ENCODE measurements at places on chromosomes 12 and 14.
A peak's percentile ranks its signal among the peaks of the same experiment; 100 is the strongest.

DNA sequence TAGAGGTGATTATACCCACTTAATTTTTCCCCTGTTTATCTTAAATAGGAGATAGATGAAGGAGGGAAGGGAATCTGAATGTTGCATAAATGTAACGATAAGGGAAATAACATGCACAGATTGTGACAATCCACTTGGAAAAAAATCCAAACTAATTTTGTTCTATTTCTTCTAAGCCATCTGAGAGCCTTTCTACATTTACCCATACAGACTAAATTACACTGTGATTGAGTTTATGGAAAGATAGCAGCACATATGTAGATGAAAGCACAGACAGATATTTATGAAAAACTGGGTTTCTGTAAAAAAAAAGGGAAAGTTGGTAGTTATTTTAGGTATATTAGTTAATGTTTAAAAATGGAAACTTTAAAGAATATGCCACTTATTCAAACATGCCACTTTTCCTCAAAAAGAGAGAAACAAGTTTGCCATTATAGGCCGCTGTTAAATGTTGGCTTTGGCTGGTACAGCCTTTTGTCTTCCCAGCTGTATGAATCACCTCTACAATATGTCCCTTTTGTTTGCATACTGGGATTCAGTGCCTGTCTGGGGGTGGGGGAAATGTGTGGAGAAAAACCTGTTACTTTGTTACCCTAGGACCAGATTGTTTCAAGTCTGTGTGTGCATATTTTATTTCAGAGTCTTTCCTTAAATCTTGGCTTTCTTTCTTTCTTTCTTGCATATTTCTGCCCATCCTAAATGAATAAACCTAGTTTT is 470.2 kb upstream of the LMO3 start:
- DNase-seq = no peak

DNA sequence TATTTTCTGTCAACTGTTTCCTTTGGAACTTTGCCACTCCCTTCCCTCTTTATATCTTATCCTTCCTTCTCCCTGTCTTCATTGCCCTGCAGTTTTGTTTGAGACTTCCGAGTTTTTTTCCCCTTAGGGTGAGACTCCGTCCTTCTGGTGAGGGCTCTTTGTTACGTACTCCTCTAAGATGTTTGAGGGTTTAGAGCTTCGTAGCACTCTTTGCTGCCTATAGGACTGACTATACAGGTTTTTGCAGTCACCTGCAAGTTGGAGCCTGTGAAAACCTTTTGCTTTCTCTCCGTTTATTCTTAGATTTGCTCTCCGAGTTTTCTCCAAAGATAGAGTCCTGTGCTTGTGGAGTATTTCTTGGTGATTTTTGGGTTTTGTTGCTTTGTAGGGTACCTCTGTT is 41.7 kb upstream of the MYRFL start:
- no peak for DNase-seq

DNA sequence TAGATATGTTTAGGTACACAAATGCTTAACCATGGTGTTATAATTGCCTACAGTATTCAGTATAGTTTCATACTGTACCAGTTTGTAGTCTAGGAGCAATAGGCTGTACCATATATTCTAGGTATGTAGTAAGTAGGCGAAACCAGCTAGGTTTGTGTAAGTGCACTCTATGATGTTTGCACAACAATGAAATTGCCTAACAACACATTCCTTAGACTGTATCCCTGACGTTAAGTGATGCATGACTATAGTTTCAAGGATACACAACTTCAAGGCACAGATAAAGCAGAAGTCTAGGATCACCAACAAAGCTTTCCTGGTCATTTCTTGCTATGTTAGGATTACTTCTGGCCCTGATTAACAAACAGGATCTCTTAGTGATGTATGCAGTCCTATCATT is 135.1 kb downstream of the SLC38A1 start:
- DNase-seq = no peak

DNA sequence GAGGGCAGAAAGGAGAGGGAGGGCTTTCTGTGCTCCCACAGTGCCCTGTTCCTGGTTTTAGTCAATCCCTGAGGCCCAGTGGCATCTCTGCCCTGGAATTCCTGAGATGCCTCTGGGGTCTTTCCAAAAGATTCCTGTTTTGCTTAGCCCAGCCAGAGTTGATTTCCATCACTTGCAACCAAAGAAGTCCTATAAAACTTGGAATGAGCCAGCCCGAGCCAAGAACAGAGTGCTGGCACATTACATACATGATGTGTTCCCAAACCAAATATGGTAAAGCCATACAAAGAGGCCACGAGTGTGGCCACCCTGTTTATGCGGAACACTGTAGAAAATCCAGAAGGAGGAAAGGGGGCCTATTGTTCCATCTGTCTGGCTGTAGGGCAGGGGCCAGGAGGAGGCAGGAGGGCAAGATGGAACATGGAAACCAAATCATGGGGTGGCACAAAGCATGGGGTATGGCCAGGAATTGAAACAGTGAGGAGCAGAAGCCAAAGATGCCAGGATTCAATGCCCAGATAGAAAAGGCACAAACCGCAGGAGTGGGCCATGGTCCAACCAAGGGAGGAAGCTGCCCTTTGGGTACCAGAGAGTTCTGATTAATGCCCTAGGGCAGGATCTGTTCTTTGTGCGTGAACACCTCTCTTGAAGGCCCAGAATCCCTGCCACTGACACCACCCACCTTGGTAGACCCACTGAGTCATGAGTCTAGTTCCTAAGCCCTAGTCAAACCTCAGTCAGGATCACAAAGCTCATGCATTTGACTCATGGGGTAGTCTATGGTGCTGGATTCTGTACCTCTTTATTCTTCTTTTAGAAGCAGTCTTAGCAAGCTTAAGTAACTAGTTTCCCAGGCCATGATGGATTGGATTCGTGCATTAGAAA is 75.2 kb downstream of the LRRC74A start:
- DNase-seq = no peak

- DNase-seq = no peak
Measured at GRCh38 chr12:49889361-49890095, 14.2 kb downstream of the FAIM2 start.

- no peak for DNase-seq
Measured at GRCh38 chr12:93894391-93895088, 217.4 kb downstream of the CRADD start.

- DNase-seq = peak; percentile 64
Measured at GRCh38 chr12:103632554-103633216, 45.6 kb downstream of the STAB2 start.

GRCh38 chr12:90407841-90408240 is 547.1 kb downstream of the CCER1 start:
- DNase-seq = no peak

GRCh38 chr12:740921-741320 is 11.5 kb upstream of the WNK1 start:
- DNase-seq = no peak

DNA sequence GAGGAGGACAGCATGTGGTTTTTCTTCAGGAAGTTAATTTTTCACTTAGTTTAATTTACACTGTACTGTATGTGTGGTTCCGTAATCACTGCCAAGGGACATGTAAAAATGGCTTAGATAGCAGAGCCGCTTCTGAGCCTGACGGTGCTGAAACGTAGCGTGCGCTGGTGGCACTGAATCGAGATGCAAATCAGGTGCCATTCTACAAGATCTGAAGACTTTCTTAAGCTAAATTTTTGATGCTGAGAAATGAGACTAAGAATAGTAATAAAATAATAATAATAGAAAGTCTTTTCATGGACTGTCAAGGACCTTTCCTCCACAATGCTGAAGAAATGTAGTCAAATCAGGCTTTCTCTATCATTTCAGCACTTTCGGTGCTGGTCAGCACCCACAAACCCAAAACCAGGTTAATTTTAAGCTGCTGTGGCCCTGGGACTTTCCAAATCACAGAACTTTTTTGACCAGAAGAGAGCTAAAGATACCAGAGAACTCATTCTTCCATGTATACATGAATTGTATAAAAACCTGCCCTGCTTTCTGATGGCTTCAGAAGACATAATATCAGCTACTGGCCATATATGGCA is 183.3 kb upstream of the LMO3 start:
- DNase-seq = no peak

DNA sequence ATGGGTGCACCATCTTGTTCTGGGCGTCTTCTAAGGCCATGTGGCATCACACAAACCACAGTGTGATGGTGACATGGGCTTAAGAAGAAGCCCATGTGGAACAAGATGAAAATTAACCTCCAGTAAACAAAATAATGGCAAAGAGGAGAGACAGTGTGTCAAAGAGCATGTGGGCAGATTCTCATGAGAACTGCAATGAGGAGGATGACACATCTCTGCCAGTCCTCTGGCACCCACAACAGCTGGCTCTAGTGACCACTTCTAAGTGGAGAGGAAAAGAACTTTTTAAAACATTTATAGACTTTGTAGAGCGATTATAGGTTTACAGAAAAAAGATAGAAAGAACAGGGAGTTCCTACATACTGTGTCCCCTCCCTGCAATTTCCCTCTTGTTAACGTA is 401.4 kb downstream of the ATP23 start:
- DNase-seq = no peak

- DNase-seq = no peak
Measured at GRCh38 chr12:104280717-104281458, 22.7 kb upstream of the EID3 start.

DNA sequence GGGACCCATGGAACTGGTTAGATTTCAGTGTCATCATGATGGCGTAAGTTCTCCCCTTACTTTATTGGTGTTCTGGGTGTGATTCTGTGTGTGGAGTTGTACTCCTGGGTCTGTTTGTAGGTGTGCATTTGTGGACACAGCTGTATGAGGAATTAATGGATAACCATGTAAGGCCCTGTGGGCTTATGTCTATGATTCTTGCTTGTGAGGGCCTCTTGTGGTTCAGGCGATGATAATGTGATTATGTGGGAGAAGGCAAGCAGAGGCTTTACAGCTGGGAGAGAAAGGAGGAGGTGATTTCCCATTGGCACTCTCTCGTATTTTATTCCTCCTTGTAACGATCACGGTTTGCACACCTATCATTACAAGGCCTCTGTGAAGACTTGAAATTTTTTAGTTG is 96.1 kb downstream of the SCN8A start:
- DNase-seq = no peak

- DNase-seq = no peak
Measured at GRCh38 chr12:120775862-120776552, 50.4 kb downstream of the ACADS start.

- no peak for DNase-seq
Measured at GRCh38 chr14:24874514-24875202, 175.3 kb downstream of the STXBP6 start.

DNA sequence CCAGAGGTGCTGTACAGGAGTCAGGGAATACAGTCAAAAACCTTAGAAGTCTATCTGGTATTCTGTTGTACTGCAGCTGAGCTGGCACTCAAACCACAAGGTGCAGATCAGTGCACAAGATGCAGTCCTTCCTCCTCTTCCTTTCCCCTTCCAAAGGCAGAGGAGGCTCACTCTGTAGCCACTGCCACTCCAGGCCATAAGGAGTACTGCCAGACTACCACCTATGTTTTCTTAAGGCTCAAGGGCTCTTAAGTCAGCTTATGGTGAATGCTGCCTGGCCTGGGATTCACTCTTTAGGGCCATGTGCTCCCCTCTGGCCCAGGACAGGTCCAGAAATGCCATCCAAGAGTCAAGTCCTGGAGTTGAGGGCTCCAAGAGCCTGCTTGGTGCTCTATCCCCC is 200.3 kb downstream of the CRADD start:
- no peak for DNase-seq

DNA sequence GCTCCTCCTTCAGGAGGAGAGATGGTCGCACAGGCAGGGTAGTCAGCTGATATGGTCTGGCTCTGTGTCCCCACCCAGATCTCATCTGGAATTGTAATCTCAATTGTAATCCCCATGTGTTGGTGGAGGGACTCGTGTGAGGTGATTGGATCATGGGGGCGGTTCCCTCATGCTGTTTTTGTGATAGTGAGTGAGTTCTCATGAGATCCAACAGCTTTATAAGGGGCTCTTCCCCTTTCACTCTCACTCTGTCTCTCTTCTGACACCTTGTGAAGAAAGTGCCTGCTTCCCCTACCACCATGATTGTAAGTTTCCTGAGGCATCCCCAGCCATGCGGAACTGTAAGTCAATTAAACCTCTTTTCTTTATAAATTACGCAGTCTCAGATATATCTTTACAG is 218.9 kb upstream of the TMTC1 start:
- DNase-seq = no peak

- no peak for DNase-seq
Measured at GRCh38 chr12:55065535-55065934, 45.8 kb downstream of the NEUROD4 start.

- DNase-seq = no peak
Measured at GRCh38 chr14:35277179-35277578, 15.0 kb upstream of the PSMA6 start.

DNA sequence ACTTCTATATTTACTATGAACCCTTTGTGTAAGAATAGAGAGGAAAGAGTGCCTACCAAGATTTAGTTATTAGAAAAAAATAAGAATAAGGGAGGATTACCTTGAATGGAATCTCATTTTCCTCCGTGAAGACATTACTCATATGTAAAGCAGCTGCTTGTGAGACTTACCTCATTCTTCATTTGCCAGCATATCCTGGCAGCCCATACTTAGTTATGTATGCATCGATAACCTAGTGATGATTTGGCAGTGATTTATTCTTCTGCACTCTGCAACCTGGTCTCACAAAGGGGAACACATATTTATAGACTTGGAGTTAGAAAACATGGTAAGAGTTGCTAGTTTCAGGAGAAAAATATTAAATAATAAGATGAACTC is 56.8 kb downstream of the LRFN5 start:
- DNase-seq = no peak

DNA sequence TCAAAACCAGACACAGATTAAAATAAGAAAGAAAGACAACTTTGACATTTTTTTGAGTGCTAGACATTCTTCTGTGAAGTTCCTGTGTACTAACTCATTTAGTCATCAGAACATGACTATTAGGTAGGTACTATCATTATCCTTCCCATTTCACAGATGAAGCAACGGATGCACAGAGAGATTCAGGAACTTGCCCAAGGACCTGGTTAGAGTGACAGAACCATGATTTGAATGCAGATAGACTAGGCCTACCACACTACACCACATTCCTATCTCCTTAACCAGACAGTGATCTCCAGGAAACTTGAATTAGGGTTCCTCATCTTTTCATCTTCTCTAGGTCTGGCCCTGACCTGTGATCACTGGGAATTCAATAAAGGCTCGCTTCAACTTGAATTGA is 54.4 kb upstream of the MED13L start:
- DNase-seq = no peak

GRCh38 chr12:18750085-18750484 is 12.2 kb downstream of the CAPZA3 start:
- DNase-seq = no peak

DNA sequence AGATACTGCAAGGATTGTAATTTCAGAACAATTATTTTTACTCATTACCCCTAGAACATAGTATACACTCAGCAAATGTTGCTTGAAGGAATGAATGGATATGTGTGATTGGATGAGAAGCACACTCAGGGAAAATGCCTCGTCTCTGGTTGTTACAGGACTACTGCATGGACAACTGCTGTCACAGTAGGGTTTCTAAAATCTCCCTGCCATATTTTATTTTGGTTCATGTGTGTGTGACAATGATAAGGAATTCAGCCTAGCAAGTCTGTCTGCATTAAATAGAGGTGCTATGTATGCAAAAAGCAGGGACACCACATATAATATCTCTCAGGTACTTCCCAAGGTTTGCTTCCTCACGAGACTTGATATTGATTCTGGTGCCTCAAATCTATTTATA is 1.4 kb downstream of the PTPRR start:
- DNase-seq = no peak

GRCh38 chr12:83276904-83277303 is 590.2 kb downstream of the TMTC2 start:
- no peak for DNase-seq
